Activated CD8-positive, alpha-beta memory T cell treated with anti-CD3 and anti-CD28 coated beads for 36 hours (primary cell): ENCODE measurements at places on chromosomes 6 and 20. TPM values are rescaled to one million over a fixed set of nuclear protein-coding genes. Genes with fewer than 3 reads are reported as not detected.

The MEA1 gene
- 105 TPM for total RNA-seq

The ECT2L gene
- total RNA-seq, result not detected

The GHRH gene
- total RNA-seq, result not detected

The RFX6 gene
- total RNA-seq, result not detected

The LAMA4 gene
- total RNA-seq, result not detected

The CALHM6 gene
- 5.3 TPM for total RNA-seq

The PSMF1 gene
- 174 TPM for total RNA-seq

The FYN gene
- 547 TPM for total RNA-seq

The ZHX3 gene
- 14.5 TPM for total RNA-seq

The IMPG1 gene
- not detected for total RNA-seq

The ULBP2 gene
- 0.65 TPM for total RNA-seq

The MYT1 gene
- total RNA-seq, result not detected

The MACROD2 gene
- not detected for total RNA-seq

The MTHFD1L gene
- total RNA-seq, result 141 TPM

The SIM1 gene
- total RNA-seq, result not detected
